ENCODE measurements at places on chromosomes 1 and 21.

DNA sequence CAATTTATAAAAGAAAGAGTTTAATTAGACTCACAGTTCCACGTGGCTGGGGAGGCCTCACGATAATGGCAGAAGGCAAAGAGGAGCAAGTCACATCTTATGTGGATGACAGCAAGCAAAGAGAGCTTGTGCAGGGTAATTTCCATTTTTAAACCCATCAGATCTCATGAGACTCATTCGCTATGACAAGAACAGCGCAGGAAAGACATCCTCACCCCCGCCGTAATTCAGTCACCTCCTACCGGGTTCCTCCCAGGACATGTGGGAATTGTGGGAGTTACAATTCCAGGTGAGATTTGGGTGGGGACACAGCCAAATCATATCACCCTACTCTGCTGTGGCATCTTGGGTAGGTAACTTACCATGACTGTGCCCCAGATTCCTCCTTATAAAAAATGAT, 79.8 kb downstream of the AK5 start:
- DNase-seq: no peak

- no peak for DNase-seq
Measured at GRCh38 chr1:27538793-27539192, 48.8 kb upstream of the WASF2 start.

DNA sequence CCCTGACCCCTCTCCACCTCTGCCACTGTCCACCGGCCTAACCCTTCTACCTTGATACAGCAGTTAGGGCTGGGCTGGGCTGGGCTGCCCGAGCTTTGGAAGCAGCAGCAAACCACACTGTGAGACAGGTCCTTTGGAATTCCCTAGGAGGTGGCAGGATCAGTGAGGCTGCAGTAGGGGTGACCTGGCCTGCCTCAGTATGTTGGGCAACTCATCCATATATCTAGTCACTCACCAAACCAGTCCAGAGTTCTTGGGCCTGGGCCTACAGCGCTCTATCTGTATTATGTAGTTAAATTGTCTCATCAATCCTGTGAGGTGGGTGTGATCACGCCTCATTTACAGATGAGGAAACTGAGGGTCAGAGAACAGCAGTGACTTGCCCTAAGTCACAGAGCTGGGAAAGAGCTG, 13.3 kb upstream of the SYNC start:
- no peak for DNase-seq

DNA sequence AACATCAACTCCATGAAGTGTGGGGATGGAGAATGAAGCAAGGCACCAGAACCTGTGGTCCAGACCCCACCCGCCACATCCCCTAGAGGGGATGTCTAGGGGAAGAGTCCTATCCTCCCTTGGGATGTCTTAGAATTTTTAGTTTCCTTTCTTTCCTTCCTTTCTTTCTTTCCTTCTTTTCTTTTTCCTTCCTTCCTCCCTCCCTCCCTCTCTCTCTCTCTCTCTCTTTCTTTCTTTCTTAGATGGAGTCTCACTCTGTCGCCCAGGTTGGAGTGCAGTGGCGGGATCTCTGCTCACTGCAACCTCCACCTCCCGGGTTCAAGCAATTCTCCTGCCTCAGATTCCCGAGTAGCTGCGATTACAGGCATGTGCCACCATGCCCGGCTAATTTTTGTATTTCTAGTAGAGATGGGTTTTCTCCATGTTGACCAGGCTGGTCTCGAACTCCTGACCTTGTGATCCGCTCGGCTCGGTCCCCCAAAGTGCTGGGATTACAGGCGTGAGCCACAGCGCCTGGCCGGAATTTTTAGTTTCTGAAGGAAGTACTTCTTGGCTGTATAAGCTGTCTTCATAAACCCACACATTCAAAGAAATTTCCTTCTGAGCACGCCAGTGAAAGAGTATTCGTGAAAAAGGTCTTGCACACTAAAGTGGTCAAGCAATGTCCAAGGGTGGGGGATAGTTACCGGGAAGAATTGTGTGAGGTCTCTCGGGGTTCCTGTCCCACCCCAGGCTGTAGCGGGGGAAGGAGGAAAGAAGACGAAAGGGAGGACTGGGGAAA, 20.8 kb upstream of the LEFTY2 start:
- DNase-seq: no peak

GRCh38 chr1:117561551-117561950, 44.3 kb upstream of the TENT5C start:
- DNase-seq: no peak

- peak; percentile 90 for DNase-seq
Measured at GRCh38 chr1:21024918-21025317, 151.8 kb downstream of the EIF4G3 start.

- no peak for DNase-seq
Measured at GRCh38 chr1:7269525-7269924, 484.3 kb downstream of the CAMTA1 start.

DNA sequence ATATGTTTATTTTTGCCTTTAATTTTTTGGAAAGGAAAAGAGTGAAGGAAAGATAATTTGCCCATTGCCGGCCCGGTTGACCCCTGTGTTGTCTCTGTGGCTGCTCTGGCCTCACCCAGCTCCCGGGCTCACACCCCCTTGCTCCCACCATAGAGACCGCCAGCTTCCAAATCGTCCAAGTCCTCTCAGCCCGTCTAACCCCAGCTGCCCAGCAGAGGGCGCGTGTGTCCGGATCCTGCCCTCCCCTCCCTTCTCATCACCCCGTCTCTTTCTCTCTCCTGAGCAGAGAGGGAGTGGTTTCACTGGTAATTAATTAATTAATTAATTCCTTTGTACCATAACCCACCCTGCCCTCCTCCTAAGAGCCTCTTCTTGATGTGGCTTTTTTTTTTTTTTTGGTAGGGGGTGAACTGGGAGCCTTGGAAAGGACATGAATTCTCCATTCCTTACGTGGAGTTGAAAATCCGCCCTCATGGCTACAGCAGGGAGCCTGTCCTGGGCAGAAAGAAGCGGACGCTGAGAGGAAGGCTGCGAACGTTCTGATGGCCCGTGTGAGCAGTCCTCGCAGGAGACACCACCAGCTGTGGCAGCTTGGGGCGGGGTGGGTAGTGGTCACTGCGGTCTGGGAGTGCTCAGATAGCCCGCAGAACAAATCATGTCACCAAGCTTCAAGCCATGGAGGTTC, 45.9 kb downstream of the KIAA0040 start:
- DNase-seq: peak; percentile 92

DNA sequence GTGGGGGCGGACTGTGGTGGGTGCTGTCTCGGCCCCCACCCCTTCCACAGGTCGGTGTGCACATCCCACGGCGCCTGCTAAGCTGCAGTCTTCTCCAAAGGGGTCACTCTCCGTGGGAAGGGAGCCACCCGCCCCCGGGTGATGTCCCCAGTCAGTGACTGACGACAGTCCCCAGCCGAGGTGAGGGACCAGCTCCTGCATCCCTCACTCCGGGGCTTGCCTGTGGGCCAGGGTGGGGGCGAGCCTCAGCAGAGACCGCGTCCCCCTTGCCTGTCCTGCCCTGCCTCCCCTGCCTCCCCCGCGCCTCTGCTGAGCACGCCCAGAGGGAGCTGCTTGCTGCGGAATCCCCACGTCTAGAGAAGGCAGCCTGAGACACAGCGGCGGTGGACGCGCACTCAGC, 35.9 kb upstream of the PDE9A start:
- DNase-seq: no peak

GRCh38 chr1:205004351-205004750, 38.7 kb upstream of the CNTN2 start:
- DNase-seq: no peak

GRCh38 chr1:41428738-41429640, 55.5 kb downstream of the EDN2 start:
- DNase-seq: peak; percentile 25

- no peak for DNase-seq
Measured at GRCh38 chr1:94395748-94396309, 22.4 kb upstream of the ABCD3 start.

- DNase-seq: no peak
Measured at GRCh38 chr1:153805886-153806719, 30.9 kb downstream of the SLC27A3 start.

GRCh38 chr21:29258626-29259338, 39.9 kb upstream of the BACH1 start:
- DNase-seq: no peak

DNA sequence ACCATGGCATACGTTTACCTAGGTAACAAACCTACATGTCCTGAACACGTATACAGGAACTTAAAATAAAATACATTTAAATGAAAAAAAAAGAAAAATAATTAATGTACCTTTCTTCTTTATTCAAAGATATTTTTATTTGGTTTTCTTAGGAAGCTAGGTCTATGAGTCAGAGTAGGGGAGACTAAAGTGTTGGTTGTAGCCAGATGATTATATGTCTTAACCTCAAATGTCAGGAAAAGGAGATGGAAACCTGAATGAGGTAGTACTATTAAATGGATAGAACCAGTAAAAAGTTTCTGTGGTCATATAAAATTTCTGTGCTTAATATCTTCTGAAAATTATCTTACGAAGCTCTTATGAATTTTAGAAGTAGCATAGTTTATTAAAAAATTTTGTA, 275.8 kb downstream of the KCTD3 start:
- no peak for DNase-seq

DNA sequence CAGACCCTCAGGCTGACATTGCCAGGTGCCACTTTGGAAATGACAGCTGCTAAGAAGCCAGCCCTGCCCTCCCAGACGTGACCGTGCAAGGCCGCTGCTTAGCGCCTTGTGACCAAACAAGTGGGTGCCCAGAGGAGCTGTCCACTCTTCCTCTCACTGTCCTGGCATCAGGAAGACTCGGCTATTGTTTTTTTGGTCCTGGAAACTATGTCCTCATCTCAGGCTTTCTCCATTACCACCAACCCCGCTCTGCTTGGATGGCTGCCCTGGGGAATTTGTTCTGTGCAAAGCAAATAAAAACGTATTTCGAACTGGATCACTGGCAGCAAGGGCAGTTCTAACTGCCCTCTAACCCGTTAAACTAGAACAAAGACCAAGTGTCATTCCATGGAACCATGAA, 13.7 kb upstream of the TENT5C start:
- DNase-seq: no peak

DNA sequence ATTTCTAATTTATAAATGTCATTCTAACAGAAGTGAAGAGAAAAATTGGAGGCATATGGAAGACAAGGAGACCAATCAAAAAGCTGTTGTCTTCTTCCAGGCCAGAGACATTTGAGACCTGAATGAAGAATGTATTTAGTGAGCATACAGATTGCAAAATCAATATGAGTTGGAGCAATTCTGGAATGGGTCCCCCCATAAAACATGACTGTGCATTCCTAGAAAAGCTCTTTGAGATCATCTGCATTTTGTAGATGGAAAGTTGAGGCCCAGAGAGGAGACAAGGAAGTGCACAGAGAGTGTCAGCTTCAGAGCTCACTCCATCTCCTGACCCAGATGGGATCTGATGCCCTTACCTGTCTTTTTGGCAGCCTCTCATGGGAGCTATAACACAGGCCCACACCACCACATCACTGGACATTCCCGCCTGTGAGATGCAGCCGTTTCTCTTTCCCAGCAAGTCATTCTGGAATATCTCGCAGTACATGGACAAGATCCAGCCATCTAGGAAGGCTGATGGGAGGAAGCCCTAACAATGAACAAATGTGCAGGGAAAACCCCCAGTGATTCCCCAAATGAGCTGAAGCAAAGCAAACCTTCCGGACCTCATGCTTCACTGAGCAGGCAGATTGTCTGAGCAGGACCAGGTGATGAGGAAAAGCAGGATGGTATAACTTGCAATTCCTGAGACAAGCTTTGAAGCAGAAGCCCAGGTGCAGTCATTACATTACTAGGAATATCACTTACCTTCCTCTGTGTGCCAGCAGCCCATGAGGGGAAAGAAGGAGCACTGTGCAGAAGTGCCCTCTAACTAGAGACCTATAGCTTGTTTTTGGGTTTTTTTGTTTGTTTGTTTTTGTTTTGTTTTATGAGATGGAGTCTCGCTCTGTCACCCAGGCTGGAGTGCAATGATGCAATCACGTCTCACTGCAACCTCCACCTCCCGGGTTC, 445.6 kb downstream of the PLPP3 start:
- no peak for DNase-seq

DNA sequence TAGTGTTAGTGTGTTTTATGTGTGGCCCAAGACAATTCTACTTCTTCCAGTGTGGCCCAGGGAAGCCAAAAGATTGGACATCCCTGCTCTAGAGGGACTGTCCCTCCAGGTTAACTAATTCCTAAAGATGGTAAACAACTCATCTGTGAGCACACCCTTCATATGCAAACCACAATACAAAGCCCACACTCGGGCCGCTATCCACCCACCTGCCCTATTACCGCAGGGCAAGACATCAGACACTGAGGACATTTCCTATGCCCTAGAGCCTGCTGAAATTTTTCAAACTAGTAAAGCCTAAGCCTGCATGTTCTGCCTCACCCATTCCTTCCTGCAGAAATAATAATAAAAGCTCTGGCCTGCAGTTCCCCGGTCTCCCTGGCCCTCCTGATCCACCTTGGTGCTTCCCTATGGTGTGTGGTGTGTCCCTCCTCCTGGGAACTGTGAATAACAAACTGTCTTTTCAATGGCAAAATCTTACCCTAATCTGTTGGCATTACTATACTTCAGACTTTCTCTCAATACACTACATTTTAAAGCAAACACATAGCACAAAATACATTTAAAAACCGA, 39.3 kb upstream of the NTPCR start:
- DNase-seq: no peak

DNA sequence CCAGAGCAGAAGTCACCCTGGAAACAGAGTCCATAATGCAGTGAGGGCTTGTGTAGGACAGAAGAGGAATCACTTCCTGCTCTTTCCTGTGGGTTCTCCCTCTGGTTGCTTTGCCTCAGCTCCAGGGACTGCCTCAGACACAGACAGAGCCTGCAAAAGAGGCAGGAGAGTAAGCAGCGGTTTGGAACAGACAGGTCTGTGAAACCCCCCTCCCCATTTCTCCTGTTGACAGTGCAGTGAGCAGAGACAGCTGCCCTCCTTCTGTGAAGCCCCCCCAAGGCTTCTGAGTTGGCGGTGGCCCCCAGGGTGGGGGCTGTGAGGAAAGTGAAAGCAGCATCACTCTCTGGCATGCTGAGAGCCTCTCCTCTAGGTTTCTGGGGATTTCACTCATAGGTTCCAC, 53.0 kb downstream of the MAB21L3 start:
- no peak for DNase-seq

GRCh38 chr1:66261364-66261763, 272.6 kb upstream of the SGIP1 start:
- no peak for DNase-seq

DNA sequence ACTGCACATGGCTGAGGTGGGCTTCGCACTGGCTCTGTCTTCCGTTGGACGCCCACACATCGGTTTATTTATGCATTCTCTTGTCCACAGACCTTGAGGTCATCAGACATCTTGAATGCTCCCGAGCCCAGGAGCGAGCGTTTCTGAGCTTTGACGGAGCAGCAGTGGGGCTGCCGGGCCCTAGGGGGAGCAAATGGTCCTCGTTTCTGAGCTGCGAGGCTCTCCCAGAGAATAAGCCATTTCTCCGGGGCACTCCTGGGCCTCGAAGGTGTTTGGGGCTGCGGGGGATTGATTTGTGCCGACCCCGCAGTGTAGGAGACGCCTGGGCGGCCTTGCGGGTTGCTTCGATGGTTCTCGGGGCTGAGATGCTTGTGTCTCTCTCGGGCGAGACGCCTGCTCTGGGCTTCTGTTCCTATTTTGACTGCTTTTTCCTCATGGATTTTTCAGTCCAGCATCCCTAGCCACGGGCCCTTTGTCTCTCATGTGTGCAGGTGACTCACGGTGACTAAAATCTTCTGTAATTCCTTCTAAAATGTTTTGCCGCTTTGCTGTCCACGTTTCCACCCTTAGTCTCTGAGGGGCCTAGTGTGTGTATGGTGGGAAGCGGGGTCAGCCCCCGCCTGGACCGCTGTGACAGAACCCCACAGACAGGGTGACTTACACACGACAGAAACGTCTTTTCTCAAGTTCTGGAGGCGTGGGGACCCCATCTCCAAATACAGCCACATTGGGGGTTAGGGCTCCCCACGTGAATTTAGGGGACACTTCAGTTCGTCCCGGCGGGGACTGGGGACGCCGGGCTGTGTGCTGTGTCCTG, 62.1 kb downstream of the FAAP20 start:
- DNase-seq: peak; percentile 54

Data from NCI-H82 (cell line).